ENCODE measurements at places on chromosomes 11 and 22.

DNA sequence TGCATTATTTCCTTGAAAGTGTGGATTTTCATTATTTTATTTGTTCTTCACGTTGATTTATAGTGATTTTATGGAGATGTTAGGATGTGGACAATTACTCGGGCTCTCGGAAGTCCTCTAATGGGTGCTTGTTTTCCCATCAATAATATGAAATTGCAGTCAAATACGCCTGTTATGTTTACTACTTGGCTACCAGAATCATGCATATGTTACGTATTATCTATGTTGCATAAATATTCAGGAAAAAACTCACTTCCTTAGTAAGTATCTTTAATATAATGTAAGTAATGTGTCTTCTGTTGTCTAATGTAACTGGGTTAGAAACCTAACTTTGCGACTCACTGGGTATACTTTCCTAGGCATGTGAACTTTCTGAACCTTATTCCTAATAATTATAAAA is 823.4 kb upstream of the CHORDC1 start:
- DNase-seq, result no peak

GRCh38 chr11:31804312-31805036 is 6.6 kb downstream of the PAX6 start:
- DNase-seq, result no peak

- DNase-seq, result no peak
Observed at GRCh38 chr22:46618667-46619066, 1.5 kb upstream of the GRAMD4 start.

- DNase-seq, result peak; percentile 50
Observed at GRCh38 chr22:41596776-41597634, 7.4 kb upstream of the PMM1 start.

GRCh38 chr11:12962306-12962705 is 46.8 kb upstream of the RASSF10 start:
- no peak for DNase-seq

DNA sequence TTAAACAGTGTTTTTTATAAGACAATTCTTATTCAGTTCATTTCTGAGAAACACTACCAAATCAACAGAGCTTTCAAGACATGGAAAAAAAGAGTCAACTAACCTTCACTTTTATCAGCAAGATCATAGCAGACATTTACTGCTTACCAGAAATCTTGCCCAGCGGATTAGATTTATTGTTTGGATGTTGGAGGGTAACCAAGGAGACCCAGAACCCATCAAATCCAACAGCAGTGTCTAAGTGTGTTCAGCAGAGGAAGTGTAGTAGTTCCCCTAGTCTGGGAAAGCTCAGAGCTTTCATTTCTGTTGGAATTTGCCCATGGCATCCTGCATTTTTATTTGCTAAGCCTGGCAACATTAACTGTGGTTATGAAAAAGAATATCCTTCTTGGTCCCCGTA is 2.4 kb upstream of the PGM2L1 start:
- DNase-seq, result no peak

Measured in posterior cingulate gyrus (tissue), 11 donors.